Activated CD8-positive, alpha-beta memory T cell treated with anti-CD3 and anti-CD28 coated beads for 4 hours (primary cell): ENCODE measurements at places on chromosomes 11 and 22.

GRCh38 chr11:94107363-94107762 is 21.3 kb upstream of the PANX1 start:
- no peak for DNase-seq

DNA sequence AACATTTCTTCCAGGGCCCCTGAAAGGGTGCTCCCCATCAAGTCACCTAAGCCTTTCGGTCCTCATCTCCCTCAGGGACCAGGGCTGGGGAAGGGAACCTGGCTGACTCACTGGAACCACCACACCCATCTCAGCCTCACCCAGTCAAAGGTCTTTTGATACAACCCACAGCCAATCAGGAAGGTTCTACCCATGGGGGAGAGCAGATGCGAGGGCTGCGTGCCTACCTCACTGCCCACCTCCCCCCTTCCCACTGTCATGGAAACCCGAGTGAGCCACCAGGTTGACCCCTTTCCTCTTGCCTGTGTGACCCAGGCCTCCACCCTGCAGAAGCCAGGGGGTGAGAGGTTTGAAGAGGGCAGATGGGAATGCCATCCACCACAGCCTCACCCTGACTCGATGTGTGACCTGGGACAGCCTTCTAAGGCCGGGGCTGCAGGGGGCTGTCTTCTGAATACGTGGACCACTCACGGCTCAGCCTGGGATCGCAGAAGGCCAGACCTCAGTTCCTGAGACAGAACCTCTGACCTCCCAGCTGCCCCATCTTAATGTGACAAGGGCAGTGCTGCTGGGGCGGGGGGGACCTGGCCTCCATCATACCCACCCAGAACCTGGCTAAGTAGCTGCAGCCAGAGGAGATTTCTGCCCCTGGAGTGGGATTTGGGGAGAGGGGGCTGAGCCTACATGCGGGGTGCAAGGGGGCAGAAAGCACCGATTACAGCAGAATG is 2.7 kb downstream of the MDK start:
- no peak for DNase-seq

DNA sequence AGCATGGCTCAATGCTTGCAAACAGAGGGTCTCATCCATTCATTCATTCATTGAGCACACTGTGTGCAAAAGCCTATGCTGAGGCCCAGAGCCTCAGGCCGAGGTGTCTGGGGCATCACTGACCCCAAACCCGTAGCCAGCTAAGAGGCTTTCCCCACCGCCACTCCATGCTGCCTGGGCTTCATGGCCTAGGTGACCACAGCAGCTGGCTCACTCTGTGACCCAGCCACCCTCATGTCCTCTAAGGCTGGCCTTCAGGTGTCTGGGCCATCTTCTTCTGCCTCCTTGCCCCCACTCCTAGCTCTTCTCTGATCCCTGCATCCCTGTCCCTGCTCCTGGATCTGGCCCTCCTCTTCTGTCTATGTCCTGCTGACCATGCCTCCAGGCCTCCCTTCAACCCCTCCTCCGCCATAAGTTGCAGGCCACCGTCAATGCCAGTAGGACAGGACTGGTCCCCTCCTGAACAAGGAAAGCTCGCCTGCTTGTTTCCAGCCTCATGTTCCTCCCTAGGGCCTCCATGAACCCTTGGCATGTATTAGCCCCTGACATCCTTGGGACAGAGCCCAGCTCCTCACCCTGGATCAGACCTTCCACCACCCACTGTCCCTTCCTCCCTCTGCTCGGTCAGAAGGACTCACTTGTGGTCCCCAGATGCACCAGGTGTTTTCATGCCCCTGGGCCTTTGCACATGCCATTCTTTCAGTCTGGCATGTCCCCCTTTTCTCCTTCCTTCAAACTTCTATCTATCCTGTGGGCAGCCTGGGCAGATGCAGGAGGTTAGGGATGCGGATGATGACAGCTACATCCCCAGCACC is 92.8 kb downstream of the MYEOV start:
- no peak for DNase-seq

- no peak for DNase-seq
These were observed 118.3 kb downstream of the CD44 start for GRCh38 chr11:35257281-35257680.

DNA sequence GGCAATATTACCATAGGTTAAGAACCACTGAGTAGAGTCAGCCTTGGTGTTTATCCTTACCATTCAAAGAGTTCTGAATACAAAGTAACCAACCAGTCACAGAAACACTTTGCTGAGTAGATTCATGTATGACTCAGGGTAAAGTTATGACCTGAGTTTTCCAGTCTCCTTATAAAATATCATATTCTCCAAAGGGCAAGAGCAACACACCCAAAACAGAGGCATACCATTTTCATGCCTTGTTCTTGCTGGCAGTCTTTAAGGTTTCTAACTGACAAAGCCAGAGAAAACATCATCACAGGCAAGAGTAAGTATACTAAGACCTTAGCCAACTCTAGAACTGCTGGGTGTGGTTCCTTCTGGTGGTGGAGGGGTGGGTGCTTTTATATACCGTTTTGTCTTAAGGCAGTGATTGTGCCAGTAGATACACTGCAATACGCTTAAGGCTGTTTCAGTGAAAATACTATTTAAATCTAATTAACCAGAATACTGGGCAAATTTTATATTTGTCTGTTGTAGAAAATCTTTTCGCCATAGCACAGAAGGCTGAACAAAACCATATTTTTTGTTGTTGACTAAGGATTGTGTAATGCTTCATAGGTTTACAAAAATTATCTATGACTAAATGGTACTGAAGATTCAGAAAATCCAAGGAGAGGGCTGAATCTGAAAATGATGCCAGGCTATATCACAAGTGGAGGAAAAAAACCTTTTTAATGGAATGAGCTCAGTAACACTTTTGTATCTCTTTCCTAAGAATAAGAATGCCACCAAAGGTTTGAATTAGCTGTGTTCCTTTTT is 3.0 kb downstream of the ATL3 start:
- DNase-seq = no peak

DNA sequence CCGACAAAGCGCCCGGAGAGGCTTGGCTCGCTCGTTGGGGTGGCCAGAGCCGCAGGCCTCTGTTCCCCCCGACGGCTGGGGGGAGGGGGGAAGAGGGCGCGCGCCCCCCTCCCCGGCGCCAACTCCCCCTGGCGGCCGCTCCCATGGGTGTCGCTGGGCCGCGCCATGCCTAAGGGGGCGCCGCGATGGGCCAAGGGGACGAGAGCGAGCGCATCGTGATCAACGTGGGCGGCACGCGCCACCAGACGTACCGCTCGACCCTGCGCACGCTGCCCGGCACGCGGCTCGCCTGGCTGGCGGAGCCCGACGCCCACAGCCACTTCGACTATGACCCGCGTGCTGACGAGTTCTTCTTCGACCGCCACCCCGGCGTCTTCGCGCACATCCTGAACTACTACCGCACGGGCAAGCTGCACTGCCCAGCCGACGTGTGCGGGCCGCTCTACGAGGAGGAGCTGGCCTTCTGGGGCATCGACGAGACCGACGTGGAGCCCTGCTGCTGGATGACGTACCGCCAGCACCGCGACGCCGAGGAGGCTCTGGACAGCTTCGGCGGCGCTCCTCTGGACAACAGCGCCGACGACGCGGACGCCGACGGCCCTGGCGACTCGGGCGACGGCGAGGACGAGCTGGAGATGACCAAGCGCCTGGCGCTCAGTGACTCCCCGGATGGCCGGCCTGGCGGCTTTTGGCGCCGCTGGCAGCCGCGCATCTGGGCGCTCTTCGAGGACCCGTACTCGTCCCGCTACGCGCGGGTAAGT is 1.4 kb downstream of the KCNC1 start:
- DNase-seq = no peak

DNA sequence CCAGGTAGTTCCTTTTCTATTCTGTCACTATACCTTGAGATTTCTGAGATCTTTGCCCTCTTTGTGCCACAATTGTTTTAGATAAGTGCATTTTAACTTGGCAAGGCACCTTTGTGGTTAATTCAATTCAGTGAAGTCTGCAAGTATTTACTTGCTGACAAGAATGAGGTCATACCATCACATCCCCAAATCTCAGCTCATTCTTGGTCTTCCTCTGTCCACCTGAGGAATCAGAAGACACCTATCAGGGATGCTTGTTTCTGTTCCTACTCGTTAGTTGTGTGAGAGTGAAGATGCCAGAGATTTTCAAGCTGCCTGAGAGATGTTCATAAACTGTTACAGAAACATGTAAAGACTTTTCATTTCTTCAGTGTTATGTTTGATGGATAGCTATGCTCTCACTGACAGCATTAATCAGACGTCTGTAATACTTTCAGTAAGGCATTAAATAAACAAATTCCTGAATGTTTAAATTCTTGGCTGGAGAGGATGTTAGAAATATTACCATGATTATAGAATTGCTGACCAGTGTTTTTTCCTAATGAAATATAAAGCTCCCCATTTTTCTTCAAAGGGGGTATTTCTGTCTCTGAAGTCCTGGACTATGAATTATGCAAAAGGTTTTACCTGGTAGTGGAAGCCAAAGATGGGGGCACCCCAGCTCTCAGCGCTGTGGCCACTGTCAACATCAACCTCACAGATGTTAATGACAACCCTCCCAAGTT is 135.0 kb upstream of the MTNR1B start:
- no peak for DNase-seq

DNA sequence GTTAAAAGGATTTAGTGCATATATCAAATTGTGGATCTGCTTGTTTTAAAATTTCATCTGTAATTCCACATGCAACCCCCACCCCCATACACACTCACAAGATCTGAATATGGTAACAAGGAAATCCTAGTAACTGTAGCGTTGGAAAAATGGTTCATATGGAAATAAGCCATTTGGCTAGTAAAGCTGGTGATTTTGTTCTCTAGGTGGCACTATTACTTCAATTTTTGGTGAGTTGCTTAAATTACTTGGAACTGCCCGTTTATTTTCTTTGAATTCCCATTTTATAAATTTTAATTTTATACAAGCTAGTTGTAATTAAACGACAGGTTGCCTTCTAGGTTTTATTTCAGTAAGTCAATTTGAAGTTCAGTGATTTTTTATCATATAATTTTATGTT is 5.3 kb downstream of the BDNF start:
- no peak for DNase-seq

- no peak for DNase-seq
These were observed 119.3 kb downstream of the KCNQ1 start for GRCh38 chr11:2564008-2564530.

GRCh38 chr11:68050371-68050841 is 11.6 kb downstream of the TCIRG1 start:
- no peak for DNase-seq

GRCh38 chr22:43924877-43925276 is 1.3 kb downstream of the PNPLA3 start:
- no peak for DNase-seq

DNA sequence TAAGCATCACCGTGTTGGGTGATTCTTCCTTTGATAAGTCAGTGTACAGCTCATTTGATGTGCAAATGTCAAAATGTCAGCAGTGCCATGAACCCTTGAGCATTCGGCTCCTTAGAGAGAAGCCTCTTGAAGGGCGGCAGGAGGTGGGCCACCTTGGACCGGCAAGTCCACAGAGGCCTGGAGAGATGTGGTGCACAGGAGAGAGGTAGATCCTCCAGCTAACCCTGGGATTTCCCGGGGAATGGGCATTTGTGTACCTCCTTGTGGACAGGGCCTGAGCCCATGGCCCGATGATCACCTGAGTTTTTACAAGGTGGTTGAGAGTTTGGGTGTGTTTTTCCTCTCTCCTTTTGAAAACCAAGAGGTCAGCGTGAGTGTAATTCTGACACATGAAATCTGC is 133.2 kb upstream of the RCN1 start:
- no peak for DNase-seq
